Stimulated activated CD8-positive, alpha-beta memory T cell treated with anti-CD3 and anti-CD28 coated beads, Interleukin-4, amount 100 ng/mL, for 48 hours (primary cell): ENCODE measurements at places on chromosomes 7 and 10.

DNA sequence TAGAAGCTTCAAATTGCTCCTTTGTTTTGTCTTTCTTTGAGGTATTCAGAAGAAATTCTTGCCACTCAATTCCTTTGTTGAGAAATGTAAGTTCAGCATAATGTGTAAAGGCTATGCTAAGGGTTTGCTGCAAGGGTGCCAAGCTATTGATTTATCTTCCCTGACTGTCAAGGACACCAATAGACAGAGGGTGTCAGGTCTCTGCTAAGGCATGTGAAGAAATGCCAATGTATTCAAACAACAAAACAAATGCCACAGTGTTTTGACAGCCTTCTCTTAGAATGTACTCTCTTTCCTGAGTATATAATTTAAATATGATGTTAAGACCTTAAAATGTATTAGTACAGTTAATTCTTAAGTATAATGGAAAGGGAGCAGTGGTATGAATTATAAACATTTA lies 62.4 kb downstream of the LRGUK start:
- no peak for DNase-seq

DNA sequence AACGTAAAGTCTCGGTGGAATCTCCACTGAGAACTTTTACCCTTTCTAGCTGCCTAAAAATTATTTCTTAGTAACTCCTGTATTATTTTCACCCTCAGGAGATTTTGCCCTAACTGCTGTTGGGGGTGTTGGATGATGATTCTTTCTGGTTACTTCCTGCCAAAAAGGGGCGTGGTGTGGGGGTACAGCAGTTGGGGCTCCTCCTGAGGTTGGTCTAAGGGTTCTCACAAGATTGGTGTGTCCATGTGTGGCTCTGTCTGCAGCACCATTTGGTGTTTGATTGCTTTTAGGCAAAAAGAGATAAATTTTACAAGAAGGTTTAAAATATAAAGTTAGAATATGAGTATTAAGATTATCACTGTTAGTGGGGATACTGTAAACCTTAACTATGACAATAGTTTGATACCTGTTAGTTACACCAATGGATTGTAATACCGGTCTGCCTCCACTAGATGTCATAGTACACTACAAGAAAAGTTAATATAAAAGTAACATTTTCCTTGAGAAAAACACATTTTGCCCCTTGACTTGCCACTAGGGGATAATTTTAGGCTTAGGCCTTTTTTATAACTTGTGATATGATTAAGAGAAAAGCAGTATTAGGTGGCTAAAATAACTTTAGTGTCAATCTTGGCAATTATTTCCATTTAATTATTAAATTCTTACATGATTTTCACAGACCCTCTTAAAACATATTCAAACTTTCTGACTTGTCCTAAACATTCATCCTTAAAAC lies 928.7 kb downstream of the IPMK start:
- DNase-seq: no peak

- DNase-seq: no peak
These were observed 14.2 kb downstream of the GRM3 start for GRCh38 chr7:86657948-86658347.

- DNase-seq: no peak
These were observed 1078.1 kb downstream of the SORCS1 start for GRCh38 chr10:106086391-106086790.

DNA sequence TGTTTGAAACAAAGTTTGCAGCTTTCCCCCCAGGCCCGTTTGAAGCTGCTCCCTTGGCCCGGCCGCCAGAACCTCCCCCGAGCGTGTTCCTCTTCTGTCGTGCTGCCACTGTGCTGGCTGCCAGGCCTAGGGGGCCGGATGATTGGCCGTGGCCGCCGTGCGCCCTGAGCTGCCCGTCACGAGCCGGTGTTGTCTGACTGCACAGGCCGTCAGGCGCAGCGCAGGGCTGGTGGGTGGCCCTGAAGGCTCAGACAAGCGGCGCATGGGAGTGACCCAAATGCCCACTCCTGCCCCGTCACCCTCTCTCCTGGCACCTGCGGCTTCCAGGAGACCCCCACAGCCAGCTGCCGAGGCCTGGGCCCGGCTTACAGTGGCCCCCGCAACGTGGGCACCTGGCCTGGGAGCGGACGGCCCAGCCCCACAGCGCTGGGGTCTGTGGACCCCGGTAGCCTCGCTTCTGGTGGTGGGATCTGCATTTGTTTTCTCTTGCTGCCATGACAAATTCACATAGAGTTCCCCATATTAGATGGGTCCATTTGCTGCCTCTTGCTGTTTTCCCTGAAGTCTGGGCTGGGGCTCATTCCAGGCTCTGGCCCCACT lies 13.1 kb downstream of the JAKMIP3 start:
- DNase-seq: no peak

DNA sequence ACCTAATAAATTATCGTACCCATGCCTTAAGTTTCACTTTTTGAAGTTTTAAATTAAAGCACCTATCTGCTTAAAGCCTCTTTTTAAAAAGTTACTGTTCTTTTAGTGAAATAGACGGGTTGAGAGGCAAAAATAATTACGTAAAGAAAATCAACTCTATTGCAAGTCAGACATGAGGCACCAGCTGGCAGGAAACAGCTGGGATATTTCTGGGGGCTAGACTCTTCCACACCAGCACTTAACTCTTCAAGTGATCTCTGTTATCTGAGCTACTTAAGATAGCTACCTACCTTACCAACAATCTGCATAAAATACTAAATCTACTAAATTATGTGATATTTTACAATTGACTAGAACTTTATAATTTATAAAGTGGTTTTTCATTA lies 35.8 kb downstream of the GBF1 start:
- no peak for DNase-seq

DNA sequence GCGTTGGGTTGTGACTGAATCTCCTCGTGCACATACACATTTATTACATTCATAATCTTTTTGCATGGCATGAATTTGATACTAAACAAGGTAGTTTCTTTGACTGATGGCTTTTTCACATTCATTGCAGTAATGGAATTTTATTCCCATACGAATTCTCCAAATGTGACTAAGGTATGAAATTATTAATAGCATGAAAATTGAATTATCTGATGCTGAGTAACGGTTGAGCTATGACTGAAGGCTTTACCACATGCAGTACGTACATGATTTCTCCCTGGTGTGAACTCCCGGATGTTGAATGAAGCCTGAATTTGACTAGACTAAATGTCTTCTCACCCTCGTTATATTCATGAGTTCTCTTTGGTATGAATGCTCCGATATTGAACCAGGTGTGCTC lies 104.4 kb upstream of the C1GALT1 start:
- DNase-seq: no peak

GRCh38 chr10:72503241-72503640 lies 122.6 kb downstream of the MICU1 start:
- no peak for DNase-seq

- DNase-seq: no peak
These were observed 93.3 kb downstream of the CUL2 start for GRCh38 chr10:34996843-34997242.
